DMS79 treated with DMSO at 0.1 percent for 48 hours (cell line): ENCODE measurements at places on chromosomes 5 and 9.

DNA sequence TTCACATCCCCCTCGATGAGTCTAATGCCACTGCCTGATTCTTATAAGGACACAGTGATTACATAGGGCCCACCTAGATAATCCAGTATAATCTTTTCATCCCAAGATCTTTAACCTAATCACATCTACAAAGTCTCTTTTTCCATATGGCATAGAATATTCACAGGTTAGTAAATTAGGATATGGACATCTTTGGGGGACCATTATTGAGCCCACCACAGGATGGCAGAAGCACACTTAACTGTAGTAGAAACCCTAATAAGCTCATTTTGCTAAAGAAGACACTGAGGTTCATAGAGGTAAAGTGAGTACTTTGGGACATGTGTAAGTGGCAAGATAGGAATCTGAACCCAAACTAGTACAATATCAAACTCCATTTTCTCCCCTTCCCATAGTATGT, 38.9 kb downstream of the ASTN2 start:
- no peak for DNase-seq

- no peak for DNase-seq
Measured at GRCh38 chr9:99818500-99818899, 3.2 kb upstream of the NR4A3 start.

GRCh38 chr5:110019119-110019518, 329.4 kb downstream of the MAN2A1 start:
- no peak for DNase-seq

DNA sequence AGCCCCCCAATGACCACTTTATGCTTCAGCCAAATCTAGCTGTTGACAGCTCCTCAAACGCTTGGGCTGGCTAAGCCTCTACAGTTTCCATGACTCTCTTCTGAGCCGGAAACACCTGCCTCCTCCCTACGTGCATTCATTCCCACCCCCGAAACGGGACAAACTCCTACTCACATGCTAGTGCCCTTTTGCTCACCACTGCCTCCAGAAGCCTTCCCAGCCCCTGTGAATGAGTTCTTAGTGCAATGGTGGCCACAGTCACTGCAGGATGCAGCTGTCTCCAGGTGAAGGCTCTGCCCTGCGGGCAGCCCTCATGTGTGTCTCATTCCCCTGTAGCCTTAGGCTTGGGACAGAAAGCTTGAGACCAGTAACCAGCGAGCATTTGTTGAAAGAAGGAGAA, 68.8 kb upstream of the DAB2IP start:
- DNase-seq: no peak

DNA sequence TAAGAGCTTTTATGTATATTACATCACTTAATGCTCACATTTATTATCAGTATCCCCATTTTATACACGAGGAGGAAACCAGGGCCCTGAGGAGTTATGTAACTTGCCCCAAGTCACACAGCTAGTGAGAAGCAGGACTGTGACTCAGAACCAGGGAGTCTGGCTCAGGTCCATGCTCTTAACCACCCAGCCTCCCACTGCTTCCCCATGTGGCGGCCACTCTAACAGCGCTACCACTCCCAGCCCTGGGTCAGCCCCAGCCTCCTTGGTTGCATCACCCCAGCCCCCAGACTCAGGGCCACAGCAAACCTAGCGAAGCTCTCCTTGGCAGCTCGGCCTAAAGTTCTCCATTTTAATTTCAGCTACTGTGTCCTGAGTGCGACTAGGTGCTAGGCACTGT, 159.1 kb downstream of the PAX5 start:
- no peak for DNase-seq

DNA sequence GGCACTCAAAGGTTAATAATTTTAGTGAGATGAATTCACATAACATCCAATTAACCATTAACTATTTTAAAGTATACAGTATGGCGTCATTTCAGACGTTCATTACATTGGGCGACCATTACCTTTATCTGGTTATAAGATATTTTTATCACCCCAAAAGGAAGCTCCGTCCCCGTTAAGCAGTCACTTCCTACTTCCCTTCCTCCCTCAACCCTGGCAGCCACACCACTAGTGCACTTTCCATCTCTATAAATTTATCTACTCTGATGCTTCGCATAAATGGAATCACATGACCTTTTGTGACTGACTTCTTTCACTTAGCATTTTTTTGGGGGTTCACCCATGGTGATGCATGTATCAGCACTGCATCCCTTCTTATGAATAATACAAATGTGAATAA, 168.3 kb upstream of the PUM3 start:
- no peak for DNase-seq

DNA sequence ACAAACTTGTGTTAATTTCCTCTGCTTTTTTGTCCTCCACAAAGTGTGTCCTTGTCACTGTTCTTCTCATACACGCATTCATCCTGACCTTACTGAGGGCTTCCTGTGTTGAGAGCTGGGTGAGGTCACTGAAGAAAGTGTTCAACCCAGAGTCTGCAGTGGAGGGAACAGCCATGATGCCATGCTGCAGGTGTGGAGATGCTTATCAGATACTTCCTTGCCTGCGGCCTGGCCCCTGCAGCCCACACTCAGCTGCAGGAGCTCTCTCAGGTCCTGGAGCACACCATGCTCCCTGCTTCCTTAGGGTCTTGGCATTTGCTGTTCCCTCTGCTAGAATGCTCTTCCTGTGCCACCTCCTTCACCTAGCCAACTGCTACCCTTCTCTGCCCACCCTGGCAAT, 108.1 kb upstream of the SPRY4 start:
- peak; percentile 19 for DNase-seq

DNA sequence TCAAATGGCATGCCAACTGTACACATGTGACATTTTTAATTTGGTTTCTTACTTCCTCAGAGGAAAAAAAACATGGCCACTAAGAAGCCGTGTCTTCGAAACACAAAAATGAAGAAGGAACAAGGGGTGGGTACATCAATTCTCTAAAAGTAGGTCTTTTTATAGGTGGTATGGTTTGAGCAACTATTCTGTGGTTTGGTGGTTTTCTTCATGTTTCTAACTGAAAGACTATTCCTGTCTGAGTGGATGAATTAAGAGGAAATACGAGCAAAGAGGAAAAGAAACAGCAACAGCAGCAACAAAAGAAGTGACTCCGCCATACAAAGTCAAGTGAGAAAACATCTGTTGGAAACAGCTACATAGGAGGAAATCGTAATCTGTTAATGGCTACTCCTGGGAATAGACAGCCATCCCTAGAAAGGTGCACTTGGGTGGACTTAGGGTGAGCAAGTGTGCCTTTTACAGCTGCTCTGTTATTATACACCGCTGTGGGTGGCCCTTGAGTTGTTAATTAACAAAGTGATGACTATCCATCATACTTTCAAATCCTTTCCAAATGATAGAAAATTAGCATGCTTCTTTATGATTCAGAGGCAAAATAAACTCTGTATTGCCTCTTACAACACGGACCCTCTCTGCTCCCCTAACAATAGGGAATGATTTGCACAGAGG, 575.8 kb downstream of the TLE1 start:
- DNase-seq: peak; percentile 11

- DNase-seq: no peak
Measured at GRCh38 chr5:128406803-128407202, 131.2 kb downstream of the FBN2 start.

GRCh38 chr9:87492642-87493041, 5.0 kb upstream of the DAPK1 start:
- no peak for DNase-seq

- DNase-seq: no peak
Measured at GRCh38 chr9:98380065-98380681, 124.7 kb upstream of the TBC1D2 start.

DNA sequence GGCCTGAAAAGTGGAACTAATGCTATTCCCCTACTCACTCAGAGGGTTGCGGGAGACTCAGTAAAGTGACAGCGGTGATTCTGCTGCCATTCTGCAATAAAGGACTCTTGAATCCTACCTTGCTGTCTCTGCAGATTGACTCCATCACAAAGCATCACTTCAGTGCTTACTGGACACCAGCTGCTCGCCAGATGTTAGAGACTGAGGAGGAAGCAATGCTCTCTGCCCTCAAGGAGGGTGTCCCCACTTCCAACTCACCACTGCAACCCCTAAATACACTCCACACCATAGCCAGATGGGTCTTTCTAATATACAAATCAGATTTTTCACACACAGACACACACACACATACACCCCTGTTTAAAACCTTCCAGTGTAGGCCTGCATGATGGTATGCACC, 21.4 kb downstream of the TTLL11 start:
- DNase-seq: no peak

DNA sequence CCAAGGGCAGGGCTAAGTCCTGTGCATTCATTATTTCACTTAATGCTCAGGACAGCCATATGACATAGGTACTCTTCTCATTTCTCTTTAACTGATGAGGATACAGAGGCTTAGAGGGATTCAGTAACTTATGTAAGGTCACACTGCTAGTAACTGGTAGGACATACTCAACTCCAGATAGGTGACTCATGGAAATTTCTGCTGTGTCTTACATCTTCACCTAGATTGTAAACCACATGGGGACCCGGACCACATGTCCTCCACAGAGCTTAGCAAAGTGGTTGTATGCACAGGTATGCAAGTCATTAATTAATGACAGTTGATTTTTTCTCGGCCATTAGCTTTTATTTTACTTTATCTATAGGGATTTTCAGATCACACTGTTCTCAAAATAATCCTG, 29.3 kb downstream of the SLC1A1 start:
- DNase-seq: no peak

- peak; percentile 1 for DNase-seq
Measured at GRCh38 chr9:70535546-70536323, 121.3 kb upstream of the KLF9 start.

GRCh38 chr5:129051283-129051682, 43.3 kb upstream of the ISOC1 start:
- DNase-seq: no peak

- no peak for DNase-seq
Measured at GRCh38 chr9:131627326-131627647, 82.0 kb downstream of the PRRT1B start.

GRCh38 chr5:91170266-91170665, 212.9 kb downstream of the ARRDC3 start:
- DNase-seq: no peak

GRCh38 chr5:168724227-168724626, 145.1 kb upstream of the PANK3 start:
- no peak for DNase-seq

- no peak for DNase-seq
Measured at GRCh38 chr9:15219546-15219945, 87.5 kb downstream of the TTC39B start.

GRCh38 chr5:99694884-99695283, 766.1 kb upstream of the CHD1 start:
- no peak for DNase-seq

GRCh38 chr9:90180381-90180780, 462.2 kb downstream of the DIRAS2 start:
- no peak for DNase-seq

DNA sequence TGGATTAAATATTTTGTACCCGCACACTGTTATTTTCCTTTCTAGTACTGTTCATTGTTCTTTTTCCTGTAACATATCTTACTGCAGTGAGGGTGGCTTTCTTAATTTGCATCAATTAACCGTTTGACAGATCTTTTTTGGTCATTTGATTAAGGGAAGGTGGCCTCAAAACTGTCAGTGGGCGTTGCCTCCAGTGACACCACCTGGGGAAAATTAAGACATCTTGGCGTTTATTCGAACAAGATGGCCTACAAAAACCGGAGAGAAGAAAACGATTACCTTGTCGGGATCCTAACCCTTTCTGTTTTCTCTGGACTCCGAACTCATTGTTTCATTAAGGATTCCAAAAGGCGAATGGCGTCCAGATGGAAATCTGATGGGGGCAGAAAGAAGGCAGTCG, 2.0 kb downstream of the BASP1 start:
- peak; percentile 40 for DNase-seq

DNA sequence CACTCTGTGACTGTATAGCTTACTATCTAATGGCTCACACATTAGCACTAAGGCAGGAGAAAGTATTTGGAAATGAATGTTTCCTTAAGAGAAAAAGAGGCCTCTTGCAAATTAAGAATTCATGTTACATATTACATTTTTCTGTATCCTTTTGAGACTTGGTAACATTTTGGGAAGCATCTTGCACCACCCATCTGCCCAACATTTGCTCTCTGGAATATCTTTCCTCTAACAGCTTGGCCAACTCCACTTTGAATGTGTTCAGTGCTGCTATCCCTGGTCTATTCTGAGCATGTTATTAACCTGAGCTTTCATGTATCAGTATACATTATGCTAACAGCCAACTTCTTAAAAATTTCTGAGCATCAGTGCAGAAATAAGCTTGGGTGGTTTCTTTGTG, 27.2 kb downstream of the MFAP3 start:
- no peak for DNase-seq

GRCh38 chr9:35350212-35350611, 139.7 kb upstream of the RUSC2 start:
- DNase-seq: no peak

- DNase-seq: no peak
Measured at GRCh38 chr9:129714511-129715061, 38.3 kb downstream of the PTGES start.

DNA sequence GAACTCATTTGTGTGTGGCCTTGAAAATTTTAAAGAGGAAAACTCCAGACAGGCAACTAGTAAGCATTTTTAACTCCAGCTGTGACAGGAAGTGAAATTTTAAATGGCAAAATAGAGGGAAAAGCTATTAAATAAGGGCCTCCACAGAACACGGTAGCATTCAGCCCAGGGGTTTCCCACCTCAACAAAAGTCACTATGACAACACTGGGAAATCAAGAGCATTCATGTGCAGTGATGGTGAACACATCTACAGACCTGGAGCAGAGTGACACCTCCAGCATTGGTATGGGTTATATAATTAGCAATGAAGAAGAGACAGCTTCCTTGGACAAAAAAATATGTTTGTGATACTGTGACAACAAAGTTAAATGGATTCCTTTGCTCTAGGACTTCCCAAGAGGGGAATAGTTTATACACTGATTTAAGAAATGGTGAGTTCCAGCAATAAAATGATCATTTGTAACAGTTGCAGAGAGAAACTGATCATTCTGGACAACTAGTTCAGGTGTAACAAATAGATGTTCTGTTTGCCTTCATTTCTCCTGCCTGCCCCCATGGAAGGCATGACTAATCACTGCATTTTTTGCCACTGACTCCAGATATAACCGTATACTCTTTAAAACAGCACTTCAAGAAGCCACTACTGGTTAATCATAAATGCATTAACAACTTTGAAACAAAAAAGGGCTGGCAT, 93.3 kb upstream of the SLC44A1 start:
- peak; percentile 67 for DNase-seq

DNA sequence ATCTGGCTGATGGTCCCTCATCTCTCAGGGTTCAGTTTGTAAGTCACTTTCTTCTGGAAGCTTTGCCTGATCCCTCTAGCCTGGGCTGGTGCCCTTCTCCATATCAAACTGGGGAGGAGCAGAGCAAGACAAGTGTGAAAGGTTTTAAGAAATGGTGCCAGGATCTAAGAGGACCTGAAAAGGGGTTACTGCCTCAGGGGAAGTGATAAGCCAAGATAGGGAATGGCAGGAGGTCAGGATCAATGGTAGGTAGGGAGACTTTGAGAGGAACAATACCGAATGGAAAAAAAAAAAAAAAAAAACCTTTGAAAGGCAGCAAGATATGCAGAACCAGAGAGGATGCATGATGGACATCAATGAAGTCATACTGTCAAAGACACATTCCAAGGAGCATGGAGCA, 67.5 kb upstream of the TLR4 start:
- no peak for DNase-seq
